ENCODE measurements at places on chromosomes 7 and 10.

DNA sequence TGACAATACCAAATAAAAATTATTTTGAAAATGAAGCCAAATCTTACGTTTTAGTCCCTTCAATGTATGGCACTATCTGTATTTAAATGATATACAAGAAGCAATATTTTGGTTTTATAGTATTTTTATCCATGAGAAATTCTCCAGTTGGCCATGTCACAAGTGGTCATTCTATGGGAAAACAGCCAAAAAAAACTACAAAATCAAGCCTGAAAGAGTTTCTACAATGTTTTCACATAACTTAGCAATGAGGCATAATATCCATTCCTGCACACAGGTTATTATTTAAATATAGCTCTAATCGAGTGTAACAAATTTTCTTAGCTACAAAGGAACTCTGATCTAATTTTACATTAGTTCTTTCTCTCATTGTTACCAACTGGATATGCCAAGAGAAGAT is 5.4 kb downstream of the RAB11FIP2 start:
- DNase-seq, result no peak

- DNase-seq, result no peak
These were observed 39.2 kb upstream of the FZD9 start for GRCh38 chr7:73394422-73394821.

GRCh38 chr7:28446131-28446530 is 33.8 kb downstream of the CREB5 start:
- no peak for DNase-seq

GRCh38 chr10:76543655-76544054 is 1094.0 kb downstream of the KCNMA1 start:
- peak; percentile 14 for DNase-seq

DNA sequence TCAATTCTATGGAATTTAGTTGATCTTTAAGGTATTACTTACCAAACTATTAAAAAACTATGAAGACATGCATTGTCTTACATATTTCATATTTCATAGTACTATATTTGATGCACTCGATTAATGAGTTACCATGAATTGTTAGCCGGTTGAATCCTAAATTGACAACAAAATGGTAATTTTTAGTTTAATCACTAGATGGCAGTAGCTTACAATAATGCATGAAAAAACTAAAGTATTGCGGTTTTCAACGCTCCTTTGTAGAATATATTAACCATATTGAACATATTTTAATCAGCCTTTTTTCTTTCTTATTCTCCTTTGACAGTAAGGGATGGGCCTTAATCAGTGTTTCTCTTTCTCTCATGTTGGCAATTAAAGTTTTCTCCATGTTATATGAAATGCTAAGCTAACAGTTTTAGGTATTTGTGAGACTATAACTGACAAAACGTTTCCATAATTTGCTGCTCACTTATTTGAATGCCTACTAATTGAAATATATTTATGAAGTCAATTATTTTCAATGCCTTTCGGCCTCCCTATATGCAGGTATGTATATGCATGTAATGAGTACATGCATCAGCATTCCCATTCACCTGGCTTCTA is 48.5 kb upstream of the ARL4A start:
- DNase-seq, result peak; percentile 60

DNA sequence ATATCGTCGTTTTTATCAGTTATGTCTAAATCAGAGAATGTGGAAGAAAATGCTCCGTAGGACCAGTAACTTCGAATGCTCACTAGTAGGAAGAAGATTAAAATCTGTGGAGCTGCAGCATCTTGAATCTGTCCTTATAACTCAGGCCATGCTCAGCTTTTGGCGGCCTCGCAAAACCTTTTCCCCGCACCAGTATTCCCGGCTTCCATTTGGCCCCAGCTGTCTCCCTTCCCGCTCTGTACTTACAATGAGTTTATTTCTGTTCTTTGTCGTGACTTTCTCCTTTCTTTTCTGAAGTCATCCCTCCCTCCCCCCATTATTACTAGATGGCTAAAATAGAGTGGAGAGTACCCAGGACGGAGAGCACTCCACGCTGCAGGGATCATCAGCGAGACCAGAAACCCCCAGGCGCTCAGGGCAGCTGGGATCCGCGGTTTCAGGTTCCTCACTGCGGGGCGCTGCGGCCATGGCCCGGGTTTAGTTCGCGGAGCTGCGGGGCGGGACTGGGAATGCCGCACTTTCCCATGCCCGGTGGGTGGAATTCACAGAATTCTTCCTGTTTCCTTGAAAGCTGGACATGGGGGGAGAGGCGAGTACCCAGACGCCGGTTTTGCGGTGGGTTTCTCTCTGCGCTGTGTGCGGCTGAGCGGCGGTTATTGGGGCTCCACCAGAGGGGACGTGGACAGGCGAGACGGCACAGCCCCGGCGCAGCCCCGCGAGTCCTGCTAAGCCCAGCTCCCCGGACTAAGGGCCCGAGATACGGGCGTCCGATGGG is 183.5 kb downstream of the POM121L12 start:
- peak; percentile 7 for DNase-seq

GRCh38 chr7:23294549-23295400 is 4.4 kb upstream of the MALSU1 start:
- no peak for DNase-seq

GRCh38 chr7:146926841-146927240 is 810.2 kb downstream of the CNTNAP2 start:
- no peak for DNase-seq

DNA sequence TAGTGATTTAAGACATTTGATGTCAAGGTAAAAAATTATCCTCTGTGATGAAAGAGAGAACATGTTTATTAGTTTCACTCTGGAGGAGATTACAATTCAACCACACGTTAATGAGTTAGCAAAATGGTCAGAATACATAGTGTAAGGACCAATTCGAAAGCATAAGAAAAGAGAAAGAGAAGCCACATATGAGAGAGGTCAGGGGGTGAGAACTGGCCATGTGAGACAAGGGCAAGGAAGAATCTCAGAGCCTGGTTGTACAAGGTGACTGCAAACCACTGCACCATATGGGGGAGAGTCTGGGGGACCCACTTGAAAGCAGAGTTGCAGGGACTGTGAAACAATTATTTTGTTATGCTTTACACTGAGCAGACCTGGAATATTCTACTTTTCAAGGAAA is 27.7 kb upstream of the BET1 start:
- DNase-seq, result no peak

GRCh38 chr7:26948617-26949118 is 84.3 kb upstream of the SKAP2 start:
- no peak for DNase-seq

DNA sequence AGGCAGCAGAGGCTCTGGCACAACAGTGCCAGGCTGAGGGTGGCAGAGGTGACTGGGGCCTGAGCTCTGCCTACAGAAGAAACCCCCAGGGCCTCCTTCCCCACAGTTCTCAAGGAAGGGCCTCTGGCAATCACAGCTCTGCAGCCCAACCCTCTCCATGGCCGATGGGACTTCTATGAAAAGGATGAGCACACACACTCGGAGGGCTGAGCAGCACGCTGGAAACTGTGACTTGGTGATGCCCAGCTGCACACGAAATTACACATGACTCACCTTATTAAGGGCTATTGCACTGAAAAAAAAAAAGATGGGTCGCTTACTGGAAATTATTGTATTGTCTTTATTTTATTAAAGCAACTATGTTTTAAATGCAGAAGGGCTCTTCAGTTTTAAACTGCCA is 42.9 kb upstream of the LRRC18 start:
- DNase-seq, result no peak

GRCh38 chr10:52318136-52318701 is 4.1 kb downstream of the DKK1 start:
- DNase-seq, result no peak

DNA sequence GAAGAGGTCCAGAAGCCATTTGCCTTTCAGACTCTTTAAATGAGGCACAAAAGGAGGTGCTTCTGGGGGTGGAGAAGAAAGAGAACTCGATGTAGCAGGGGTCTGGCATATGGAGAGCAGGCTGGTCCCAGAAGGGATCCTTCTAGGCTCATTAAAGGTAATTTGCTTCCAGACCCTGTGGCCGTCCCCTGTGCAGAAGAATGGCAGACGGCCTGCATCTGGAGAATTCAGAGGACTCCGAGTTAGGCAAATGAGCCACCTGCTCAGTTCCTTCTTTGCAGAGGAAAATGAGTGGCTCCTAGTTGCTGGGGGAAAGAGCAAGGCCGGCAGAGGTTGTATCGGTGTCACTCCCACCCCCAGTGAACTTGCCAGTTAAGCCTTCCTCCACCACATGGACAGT is 73.8 kb upstream of the FAM180A start:
- no peak for DNase-seq

DNA sequence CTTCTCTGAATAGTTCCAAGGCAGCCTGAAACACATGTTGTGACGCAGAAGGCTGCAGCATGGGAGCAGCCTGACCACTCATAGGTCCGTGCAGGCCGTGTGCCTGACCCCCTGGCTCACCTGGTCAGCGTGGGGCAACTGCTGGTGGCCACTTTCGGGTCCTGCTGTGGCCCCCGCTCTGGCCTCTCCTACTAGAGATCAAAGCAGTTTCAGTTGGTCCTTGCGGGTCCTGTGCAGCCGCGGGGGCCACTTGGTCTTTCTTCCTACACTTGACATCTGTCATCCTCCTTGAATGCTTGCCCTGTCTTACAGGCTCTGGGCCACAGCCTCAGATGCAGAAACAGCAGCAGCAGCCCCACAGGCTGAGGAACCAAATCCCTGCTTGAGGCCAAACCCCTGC is 320.8 kb upstream of the ZNF32 start:
- no peak for DNase-seq

DNA sequence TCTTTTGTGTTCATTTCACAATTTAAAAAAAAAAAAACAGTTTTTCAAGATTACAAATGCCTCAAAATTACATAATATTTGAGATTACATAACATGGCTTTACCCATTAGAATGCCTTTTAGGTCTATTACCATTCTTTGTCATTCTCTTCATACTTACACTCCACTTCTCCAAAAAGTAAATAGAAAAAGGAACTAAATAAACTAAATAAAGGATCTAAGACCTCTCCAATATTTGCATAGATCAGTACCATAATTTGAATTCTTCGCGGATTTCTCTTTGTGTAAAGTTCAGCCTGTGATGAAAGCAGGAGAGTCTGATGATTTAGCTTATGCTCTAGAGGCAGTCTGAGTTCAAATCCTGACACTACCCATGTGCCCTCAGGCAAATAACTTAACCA is 56.4 kb upstream of the C1GALT1 start:
- DNase-seq, result no peak

- no peak for DNase-seq
These were observed 11.4 kb downstream of the ZSWIM8 start for GRCh38 chr10:73796766-73797165.

- no peak for DNase-seq
These were observed 54.5 kb downstream of the JAKMIP3 start for GRCh38 chr10:132120200-132120599.

GRCh38 chr10:50963063-50963462 is 77.6 kb upstream of the A1CF start:
- no peak for DNase-seq

GRCh38 chr10:84571146-84571545 is 242.8 kb downstream of the CCSER2 start:
- no peak for DNase-seq

- no peak for DNase-seq
These were observed 132.0 kb downstream of the CFAP58 start for GRCh38 chr10:104485632-104486031.

DNA sequence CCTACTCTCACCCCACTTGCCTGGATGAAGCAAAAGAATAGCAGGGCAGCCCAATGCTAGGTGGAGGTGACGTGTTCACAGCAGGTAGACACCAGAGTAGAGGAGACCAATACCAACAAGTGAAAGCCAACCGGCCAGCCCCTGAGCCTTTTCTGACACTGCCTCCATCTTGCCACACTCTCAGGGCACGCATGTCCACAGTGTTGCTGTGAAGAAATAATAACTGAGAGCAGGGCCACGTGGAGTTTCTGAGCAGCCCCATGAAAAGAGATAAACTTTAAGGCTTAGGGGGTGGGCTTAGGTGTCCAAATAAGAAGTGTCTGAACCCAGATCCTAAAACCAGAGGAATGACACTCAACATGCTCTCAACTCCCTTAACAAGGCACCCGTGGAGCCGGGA is 9.0 kb upstream of the TMEM273 start:
- no peak for DNase-seq

DNA sequence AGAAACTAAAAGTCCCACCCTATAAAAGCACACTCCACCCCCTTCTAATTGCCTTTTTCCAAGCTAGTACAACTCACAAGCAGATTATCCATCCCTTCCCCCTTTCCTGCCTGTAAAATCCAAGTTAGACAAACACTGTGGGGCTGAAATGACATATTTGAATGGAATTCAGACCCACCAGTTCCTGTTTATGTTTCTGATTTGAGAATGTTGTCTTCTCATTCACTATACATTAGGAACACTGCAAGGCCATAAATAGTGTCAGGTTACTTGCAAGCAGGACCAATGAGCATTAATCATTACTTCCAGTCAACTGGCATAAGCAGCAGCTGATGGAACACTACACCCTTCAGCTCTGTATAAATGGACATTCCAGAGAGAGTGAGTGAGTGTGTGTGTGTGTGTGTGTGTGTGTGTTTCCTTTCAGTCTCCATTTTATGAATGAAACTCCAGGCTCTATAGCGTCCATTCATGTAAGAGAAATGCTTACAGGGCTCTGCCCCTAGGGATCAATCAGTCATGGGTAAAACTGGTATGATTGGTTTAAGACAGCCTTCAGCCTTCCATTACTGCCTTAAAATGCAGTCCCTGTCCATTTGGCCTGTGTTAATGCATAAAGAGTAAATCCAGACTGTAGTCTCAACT is 69.3 kb downstream of the ETV1 start:
- peak; percentile 99 for DNase-seq

DNA sequence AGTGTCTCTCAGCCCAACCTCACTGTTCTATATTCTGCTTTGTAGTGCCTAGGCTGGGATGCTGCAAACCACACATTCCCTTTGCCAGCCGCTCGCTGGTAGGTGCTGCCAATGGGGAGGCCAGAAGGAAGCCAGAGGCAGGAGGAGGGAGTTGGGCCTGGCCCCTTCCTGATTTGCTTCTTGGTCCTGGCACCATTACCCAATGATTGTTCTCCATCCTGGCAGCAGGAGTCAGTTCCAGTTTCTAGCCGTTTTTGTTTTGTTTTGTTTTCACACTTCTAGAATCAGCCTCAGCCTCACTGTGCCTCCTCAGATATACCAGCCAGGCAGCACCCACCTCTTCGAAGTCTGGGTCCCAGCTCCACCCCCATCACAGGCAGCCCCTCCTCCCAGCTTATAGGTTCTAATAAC is 27.4 kb upstream of the LOXL4 start:
- no peak for DNase-seq

DNA sequence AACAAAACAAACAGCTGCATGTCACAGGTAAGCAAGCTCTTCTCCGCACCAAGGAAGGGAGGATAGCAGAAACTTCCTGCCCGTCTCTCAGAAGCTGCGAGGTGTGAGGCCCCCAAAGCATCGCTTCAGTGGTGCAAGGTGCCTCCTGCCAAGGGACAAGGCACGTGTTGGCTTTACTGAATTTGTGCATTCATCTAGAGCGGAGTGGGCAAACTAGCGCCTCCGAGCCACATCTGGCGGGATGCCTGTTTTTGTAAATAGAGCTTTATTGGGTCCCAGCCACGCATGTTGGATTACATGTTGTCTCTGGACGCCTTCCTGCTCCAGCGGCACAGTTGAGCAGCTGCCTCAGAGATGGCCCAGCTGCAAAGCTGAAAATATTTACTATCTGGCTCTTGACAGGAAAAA is 27.7 kb downstream of the PHYH start:
- DNase-seq, result no peak
